ENCODE measurements at places on chromosomes 16 and 17.

GRCh38 chr16:54703339-54703738 is 227.3 kb upstream of the IRX5 start:
- no peak overlapping the region for H3K27ac ChIP-seq
- no peaks in the 10 kb centered on the region for H3K36me3 ChIP-seq
- no peaks in the 10 kb centered on the region for H3K4me1 ChIP-seq
- no peaks in the 10 kb centered on the region for H3K27me3 ChIP-seq
- no peak for DNase-seq

GRCh38 chr16:2001456-2002355 is 7.9 kb downstream of the ZNF598 start:
- peaks cover 47% of the 10 kb centered on the region for H3K36me3 ChIP-seq
- H3K27me3 ChIP-seq: no peaks in the 10 kb centered on the region
- no peak overlapping the region for H3K4me3 ChIP-seq
- H3K27ac ChIP-seq: no peak overlapping the region

- no peaks in the 10 kb centered on the region for H3K36me3 ChIP-seq
- no peak overlapping the region for H3K27ac ChIP-seq
Observed at GRCh38 chr16:58205276-58206036, 7.5 kb upstream of the CSNK2A2 start.

DNA sequence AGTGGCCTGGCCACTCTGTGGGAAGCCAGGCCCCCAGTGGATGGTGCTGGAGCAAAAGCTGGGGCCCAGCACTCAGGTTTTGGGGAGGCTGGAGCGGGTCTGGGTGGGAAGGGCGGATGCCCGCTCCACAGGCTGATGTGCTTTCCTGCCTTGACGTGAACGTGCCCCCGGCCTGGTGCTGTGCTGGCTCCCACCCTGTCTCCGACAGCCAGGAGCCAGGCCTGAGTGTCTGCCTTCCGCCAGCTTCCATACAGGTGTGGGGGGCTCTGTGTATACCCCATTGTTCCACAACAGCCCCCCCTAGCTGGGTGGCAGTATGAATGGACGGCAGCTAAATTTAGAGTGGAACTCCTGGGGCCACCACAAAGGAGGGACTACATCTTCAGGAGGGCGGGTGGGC is 20.0 kb downstream of the HIC1 start:
- H3K27me3 ChIP-seq: no peaks in the 10 kb centered on the region
- peaks cover 6% of the 10 kb centered on the region for H3K36me3 ChIP-seq
- peaks cover 46% of the 10 kb centered on the region for H3K4me1 ChIP-seq
- H3K4me3 ChIP-seq: no peak overlapping the region
- H3K27ac ChIP-seq: no peak overlapping the region

GRCh38 chr17:57870283-57870635 is 20.4 kb upstream of the MRPS23 start:
- no peak overlapping the region for H3K4me3 ChIP-seq
- H3K27ac ChIP-seq: peak overlapping the region; percentile 88
- H3K4me1 ChIP-seq: peaks cover 54% of the 10 kb centered on the region

GRCh38 chr17:76265624-76266243 is 586 bp downstream of the UBALD2 start:
- peak overlapping the region; percentile 70 for H3K4me3 ChIP-seq
- H3K27me3 ChIP-seq: no peaks in the 10 kb centered on the region
- H3K27ac ChIP-seq: peak overlapping the region; percentile 75
- peaks cover 8% of the 10 kb centered on the region for H3K36me3 ChIP-seq
- H3K4me1 ChIP-seq: peaks cover 14% of the 10 kb centered on the region

DNA sequence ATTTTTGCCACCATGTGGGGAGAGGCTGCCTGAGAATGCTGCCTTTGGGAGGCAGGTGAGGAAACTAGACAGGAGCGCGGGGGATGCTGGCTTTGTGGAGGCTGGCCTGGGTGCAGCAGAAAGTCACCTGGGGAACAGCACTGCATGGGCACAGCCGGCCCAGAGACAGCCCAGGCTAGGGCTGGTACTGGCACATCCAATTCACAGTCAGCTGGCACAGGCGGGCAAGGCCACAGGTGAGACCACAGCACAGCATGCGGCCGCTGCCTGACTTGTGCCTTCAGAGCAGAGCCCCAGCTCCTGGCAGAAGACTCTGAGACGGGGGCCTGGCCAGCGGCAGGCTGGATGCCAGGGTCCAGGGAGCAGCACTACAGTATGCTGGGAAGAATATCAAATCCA is 16.6 kb upstream of the PITPNM3 start:
- no peak for DNase-seq
- H3K4me1 ChIP-seq: peaks cover 13% of the 10 kb centered on the region
- H3K4me3 ChIP-seq: no peak overlapping the region
- H3K36me3 ChIP-seq: no peaks in the 10 kb centered on the region

DNA sequence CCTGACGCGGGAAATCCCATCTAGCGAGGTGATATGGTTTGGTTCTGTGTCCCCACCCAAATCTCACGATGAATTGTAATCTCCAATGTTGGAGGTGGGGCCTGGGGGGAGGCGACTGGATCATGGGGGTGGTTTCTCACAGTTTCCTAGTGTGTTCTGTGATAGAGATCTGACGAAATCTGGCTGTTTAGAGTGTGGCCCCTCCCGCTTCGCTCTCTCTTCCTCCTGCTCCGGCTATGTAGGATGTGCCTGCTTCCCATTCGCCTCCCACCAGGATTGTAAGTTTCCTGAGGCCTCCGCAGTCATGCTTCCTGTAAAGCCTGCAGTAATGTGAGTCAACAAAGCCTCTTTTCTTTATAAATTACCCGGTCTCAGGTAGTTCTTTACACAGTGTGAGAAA is 31.6 kb downstream of the IFT140 start:
- no peaks in the 10 kb centered on the region for H3K4me1 ChIP-seq
- no peak overlapping the region for H3K27ac ChIP-seq
- no peak for DNase-seq
- no peak overlapping the region for H3K4me3 ChIP-seq
- H3K27me3 ChIP-seq: no peaks in the 10 kb centered on the region

DNA sequence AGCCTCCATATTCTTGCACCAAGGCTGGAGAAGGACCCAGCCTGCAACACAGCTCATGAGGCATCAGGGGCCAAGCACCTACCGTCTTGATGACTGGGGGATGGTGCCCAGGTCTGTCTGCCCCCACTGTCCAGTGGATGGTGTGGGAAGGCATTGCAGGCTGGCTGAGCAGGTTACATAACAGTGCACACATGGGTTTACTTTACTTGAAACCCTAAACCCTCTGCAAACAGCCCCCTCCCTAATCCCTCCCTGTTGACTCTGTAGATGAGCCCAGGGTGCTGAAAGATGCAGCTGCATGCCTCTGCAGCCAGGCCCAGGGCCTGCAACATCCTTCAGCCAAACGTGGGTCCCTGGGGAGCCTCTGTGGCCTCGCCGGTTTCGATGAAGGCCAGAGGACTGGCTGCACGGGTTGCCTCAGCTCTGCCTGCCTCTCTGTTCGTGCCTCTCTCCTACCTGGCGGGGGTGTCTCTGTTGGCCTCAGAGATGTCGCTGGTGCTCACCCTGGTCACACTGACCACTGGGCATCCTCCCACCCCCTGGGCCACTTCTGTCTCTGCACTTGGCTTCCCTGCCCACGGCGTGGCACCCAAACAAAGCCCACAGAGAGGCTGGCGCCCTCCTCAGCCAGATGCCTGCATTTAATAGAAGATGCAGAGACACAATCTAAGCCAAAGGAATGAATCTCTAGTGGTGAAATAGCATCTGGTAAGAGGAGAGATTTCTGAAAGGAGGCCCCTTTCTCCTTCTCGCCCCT is 95.1 kb downstream of the METRNL start:
- no peak overlapping the region for H3K4me3 ChIP-seq
- peaks cover 2% of the 10 kb centered on the region for H3K4me1 ChIP-seq
- H3K27ac ChIP-seq: no peak overlapping the region
- DNase-seq: no peak
- H3K36me3 ChIP-seq: no peaks in the 10 kb centered on the region

DNA sequence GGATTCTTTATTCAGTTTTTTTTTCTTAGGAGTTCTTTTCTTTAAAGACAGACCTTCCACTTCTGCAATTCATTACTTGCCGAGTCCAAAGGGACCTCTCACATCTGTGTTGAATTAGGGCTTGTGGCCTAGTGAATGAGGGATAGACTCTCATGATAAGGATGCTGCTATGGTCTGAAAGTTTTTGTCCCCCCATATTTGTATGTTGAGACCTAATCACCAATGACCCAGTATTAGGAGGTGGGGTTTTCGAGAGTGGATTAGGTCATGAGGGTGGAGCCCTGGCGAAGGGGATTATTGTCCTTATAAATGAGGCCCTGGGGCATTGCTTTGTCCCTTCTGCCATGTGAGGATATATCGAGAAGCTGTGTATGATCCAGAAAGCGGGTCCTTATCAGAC is 9.5 kb downstream of the KRT12 start:
- DNase-seq: peak; percentile 16
- no peaks in the 10 kb centered on the region for H3K27me3 ChIP-seq
- no peaks in the 10 kb centered on the region for H3K4me1 ChIP-seq
- H3K4me3 ChIP-seq: no peak overlapping the region
- no peaks in the 10 kb centered on the region for H3K36me3 ChIP-seq

- no peaks in the 10 kb centered on the region for H3K4me1 ChIP-seq
- H3K27ac ChIP-seq: no peak overlapping the region
- peak; percentile 71 for DNase-seq
- no peak overlapping the region for H3K4me3 ChIP-seq
- no peaks in the 10 kb centered on the region for H3K36me3 ChIP-seq
Observed at GRCh38 chr16:9854675-9855074, 327.6 kb downstream of the GRIN2A start.
